Activated CD4-positive, alpha-beta T cell treated with anti-CD3 and anti-CD28 coated beads, Interleukin-2, amount 50 U/mL, for 4 hours (primary cell): ENCODE measurements at places on chromosomes 16 and 17.

DNA sequence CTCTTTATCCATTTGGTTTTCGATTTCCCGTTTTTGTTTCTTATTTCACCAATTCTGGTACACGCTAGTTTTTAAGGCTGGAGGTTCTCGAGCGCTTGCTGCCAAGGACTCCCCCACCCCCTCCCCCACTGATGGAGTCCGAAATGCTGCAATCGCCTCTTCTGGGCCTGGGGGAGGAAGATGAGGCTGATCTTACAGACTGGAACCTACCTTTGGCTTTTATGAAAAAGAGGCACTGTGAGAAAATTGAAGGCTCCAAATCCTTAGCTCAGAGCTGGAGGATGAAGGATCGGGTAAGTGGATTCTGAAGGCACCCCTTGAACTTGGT, 825 bp downstream of the RPTOR start:
- DNase-seq: no peak

GRCh38 chr16:86232496-86232895, 277.8 kb upstream of the FOXF1 start:
- DNase-seq: no peak

GRCh38 chr17:14833201-14833785, 431.8 kb downstream of the PMP22 start:
- DNase-seq: no peak

GRCh38 chr16:79113826-79114225, 486.7 kb downstream of the MAF start:
- no peak for DNase-seq

DNA sequence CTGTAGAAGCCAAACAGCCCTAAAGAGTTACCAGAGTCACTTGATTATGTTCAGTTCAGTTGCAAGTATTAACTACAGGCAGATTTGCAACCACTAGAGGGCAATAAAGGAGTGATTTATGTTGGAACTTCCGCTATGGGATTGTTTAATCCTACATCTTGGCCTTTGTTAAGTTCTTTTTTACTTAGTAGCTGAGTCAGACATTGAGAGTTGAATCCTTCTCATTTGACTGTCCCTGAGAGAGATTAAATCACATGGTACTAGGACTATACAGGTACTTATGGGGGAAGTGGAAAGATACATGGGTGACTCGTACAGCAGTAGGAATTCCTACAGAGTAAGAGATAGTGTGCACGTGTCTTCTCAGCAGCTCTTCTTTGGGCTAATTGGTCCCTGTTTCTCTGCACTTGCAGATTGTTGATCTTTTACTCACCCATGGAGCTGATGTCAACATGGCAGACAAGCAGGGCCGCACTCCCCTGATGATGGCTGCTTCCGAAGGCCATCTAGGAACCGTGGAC, 40.3 kb downstream of the CYB561 start:
- no peak for DNase-seq

- no peak for DNase-seq
Observed at GRCh38 chr16:7278636-7279035, 54.0 kb upstream of the RBFOX1 start.

DNA sequence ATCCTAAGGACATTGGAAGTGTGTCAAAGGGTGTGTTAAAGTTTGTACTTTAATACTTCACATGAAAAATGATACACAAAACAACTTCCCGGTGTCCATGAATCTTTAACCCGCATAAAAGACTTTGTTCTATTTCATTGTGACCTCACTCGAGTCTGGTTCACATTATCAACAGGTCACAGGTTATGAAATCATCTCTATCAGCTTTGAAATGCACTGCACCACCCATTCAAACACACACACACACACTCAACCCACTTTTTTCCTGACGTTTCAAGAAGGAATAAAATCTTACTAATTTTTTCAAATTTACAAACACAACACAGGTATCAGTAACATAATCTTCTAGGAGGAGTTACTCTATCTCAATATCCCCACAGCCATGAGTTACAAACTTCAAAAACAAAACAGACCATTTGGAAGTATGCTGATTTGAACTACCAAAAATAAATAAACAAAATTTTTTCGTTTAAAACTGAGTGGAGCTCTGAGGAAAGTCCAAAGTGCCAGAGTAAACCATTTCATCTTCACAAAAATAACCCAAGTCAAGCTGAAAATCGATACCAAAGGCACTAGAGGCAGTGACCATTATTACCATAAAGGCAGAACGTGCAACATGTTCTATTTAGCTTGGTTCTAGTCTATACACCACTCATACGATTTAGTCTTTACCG, 2.7 kb downstream of the ACOX1 start:
- DNase-seq: no peak

- no peak for DNase-seq
Observed at GRCh38 chr16:50464325-50465290, 83.6 kb upstream of the NKD1 start.

DNA sequence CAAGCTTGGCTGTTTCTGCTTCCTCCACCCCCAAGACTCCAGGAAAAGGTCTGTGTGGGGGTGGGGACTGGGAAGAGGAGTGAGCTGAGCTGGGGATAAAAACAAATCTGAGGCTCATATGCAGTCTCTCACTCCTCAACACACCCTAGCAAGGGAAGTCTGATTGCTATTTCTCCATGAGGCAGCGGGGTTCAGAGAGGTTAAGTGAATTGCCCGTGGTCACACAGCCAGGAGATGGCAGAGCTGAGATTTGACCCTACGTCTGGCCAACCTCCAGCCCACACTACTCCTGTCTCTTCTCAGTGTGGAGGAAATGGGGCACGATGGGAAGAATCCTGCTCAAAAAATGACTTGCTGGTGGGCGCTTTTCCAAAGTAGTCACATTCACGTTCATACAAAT, 4.8 kb upstream of the ABCC3 start:
- no peak for DNase-seq

GRCh38 chr16:59634951-59635350, 900.8 kb upstream of the GOT2 start:
- no peak for DNase-seq

DNA sequence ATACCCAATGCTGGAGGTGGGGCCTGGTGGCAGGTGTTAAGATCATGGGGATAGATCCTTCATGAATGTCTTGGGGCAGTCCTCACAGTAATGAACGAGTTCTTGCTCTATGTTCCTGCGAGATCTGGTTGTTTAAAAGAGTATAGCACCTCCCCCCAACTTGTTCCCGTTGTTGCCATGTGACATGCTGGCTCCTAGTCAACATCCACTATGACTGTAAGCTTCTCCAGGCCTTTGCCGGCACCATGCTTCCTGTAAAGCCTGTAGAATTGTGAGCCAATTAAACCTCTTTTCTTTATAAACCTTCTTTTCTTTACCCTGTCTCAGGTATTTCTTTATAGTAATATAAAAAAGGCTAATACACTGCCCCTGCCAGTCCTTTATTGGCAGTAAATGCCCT, 33.3 kb downstream of the RANBP10 start:
- no peak for DNase-seq

DNA sequence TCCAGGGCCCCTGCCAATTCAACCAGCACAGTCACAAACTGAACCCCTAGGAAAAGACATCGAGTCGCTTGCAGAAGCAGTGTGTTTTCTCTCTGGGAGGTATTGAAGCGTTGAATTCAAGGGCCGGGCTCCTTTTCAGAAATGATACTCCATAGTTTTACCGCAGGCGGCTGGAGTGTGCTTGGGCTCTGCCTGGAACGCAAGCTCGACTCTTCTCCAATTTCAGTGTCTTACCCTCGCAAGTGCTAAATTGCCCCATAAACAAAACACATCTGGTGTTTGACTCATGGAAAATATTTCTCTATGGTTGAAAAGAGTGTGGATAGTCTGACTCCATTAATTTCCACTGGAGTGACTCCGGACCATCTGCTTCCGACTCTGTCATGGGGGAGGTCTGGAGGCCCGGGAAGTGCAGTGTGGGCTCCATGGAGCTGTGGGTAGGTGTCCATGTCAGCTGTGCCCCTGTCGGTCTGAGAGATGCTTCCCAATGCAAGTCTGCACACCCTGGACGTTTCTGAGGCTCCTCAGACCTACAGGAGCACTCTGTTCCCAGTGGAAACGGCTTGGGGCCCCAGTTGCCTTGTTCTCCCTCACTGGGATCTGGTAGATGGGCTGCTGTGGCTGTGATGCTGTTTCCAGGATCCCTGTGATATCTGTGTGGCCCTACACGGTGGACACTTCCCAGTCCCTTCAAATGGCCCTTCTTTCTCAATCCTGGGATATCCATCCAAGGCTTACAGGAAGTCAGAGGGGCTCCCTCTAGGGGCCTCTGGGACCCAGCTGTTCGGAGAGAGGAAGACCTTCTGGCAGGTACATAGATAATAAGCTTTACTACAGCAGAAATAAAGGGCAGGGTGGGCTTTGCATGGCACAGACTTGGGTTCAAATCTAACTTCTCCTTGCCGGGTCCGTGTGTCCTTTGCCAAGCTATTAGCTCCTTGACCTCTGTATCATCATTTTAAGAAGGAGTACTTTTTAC, 119.8 kb upstream of the CDH13 start:
- DNase-seq: no peak

DNA sequence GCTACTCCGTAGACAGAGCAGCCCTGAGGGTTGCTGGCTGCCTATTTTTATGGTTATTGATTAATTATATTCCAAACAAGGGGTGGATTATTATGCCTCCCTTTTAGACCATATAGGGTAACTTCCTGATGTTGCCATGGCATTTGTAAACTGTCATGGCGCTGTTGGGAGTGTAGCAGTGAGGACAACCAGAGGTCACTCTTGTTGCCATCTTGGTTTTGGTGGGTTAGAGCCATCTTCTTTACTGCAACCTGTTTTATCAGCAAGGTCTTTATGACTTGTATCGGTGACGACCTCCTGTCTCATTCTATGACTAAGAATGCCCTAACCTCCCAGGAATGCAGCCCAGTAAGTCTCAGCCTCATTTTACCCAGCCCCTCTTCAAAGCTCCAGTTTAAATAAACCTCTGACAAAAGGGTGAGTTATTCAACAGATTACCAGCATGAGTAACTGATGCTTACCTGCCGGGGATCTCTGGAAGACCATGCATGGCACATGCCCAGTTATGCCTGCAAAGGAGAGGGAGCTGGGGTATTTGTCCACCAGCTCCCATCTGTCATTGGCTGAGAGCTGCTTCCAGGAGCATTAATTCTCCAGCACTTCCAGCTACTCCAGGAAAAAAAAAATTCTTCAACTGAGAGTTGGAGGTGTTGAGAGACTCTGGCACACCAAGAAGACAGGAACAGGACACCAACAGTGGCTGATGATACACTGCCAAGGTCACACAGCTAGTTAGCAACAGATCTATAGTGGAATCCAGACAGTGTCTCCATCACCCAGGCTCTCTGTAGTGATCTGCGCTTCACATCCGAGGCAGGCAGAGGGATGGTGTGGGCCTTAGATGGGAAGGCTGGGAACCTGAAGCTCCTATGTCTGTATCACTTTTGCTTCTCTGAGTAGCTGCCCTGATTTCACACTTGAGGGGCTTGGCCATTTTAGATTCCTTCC, 36.6 kb upstream of the IL21R start:
- DNase-seq: no peak

DNA sequence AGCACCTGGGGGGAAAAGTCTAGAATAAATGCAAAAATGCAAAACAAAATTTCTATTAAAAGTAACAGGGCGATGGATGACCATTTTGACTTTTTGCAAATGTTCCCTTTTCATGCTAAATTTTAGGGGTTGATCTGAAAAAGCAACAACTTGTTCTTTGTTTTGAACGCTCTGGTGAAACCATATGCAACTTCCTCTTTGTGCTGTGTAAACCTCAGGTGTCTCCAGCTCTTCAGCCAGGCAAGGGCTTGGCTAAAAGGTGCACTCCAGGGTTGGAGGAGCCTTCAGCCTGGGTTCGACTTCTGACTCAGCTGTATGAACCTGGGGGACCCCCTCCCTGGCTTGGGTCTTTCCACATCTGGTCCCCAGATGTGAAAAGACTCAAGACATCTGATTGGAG, 9.5 kb downstream of the IRF8 start:
- DNase-seq: no peak

DNA sequence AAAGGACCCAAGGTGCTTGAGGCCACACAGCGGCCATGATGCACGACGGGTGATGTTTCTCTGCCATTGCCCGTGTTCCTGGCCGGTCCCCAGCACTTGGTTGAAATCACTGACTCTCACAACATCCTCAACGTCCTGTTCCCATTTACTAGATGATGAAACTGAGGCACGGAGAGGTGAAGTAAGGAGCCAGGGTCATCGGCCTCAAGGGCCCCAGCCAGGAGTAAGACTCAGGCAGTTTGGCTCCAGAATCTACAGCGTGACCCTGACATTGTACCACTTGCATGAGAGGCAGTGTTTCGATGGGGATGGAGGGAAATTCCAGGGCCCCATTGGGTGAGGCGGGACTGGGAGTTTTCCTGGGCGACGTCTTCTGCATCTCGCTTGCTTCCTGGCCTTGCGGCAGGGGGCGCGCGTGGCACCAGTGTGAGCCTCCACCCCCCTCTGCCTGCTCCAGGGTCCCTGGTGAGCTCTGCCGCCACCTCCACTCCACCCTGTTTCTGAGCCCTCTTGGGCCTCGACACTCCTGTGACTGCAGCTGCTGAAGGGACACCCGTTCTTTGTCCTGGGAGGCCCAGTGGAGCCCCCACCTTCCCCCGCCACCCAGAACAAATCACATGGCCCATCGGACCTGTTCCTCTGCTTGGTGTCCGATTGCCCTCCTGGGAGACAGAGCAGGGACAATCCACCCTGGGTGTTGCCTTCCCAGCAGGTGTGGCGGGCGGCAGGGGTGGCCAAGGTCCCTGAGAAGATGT, 133.0 kb upstream of the GSE1 start:
- no peak for DNase-seq

DNA sequence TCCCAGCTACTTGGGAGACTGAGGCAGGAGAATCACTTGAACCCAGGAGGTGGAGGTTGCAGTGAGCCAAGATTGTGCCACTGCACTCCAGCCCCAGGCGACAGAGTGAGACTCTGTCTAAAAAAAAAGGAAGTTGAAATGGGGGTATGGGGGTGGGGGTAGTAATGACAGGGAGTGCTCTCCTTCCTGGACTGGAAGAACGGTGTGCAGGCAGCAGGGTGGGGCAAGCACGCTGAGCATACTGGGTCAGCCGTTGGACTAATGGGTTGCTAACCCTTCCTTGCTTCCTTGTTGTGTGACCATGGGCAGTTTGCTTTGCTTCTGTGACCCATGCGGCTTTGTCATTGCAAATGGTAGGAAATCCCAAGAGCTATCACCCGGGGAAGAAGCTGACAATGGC, 16.5 kb downstream of the KATNIP start:
- DNase-seq: no peak

GRCh38 chr16:60230666-60231065, 1496.5 kb upstream of the GOT2 start:
- no peak for DNase-seq

DNA sequence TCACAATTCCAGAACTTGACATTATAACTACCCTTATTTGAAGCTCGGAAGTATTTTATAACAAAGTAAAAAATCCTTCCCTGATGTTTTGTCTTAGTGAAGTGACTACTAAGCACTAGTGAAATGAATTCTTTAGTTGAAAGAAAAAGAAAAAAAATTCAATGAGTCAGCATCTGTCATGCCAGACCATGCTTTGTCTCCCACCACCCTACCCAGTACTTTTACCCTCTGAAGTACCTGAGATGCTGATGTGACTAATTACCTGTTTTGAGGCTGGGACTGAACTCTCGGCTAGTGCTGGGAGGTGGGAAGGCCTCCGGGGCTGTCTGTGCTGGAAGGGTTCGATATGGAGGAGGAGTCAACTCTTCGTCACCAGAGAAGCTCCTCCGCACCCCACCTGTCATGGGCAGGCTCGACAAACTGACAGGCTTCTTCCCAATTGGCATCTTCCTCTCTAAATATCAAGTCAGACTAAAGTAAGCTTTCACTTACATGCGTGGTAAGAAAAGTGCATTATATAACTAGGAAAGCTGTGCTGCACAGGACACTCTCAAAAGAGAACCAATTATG, 19.6 kb downstream of the NME2 start:
- DNase-seq: no peak
